Tibial artery (tissue), 4 donors: ENCODE measurements at places on chromosomes 5 and 9.

DNA sequence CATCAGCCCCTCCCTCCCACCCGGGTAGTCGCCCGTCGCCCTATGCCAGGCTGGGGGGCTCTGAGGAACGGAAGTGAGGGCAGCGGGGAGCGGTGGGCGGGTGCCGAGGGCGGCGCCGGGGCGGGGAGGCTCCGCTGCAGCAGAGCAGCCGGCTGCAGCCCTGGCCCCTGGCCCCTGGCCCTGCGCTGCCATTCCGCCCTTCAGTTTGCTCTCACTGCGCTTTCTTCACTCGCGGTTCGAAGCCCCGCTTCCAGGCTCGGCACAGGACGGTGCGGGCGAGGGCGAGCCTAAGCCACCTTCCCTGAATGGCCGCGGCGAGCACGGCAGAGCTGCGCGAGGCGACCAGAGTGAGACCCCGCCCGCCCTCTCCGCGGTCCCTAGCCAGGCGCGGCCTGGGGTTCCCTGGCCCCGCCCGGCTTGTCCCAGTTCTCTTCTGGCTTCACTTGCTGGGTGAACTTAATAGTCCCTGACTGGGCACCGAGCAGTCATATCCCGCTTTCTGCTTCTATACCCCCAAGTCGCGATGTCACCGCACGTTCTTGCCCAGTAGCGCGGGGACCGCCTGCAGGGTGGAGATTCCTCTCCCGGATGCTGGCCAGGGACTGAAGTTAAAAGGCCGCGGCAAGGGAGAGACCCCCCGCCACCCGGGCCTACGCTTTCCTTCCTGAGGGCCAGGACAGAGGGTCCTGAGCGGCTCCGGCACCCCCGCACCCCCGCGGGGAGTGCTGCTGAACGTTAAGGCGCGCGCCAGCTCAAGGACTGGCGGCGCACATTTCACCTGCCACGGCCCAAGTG, 623 bp upstream of the TRIM36 start:
- no peak for DNase-seq

- no peak for DNase-seq
Measured at GRCh38 chr5:6745706-6746222, 32.5 kb downstream of the TENT4A start.

- DNase-seq: peak; percentile 58
Measured at GRCh38 chr9:133331221-133331620, 4.8 kb downstream of the SURF6 start.

DNA sequence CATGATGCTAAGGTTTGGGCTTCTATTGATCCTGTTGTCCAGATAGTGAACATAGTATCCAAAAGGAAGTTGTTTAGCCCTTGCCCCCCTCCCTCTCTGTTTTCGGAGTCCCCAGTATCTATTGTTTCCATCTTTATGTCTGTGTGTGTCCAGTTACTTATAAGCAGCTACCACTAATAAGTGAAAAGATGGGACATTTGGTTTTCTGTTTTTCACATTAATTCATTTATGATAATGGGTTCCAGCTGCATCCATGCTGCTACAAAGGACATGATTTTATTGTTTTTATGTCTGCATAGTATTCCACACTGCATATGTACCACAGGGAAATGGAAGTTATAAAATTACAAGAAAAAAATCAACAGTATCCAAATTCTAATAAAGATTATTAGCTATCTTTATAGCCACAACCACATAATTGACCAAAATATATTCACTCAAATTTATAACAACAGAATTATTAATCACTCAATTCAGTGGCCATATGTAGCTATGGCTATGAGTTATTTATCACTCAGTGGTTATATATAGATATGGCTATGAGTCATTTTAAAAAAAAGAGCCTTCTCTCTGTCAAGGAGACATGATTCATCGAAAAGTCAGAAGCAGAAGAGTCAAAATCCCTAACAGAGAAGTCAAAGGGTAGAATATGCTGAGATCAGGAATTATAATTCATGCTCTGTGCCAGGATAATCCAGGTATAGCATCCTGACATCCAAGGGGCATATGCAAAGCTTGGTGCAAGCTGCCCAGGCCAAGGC, 367.5 kb downstream of the DEPDC1B start:
- no peak for DNase-seq

GRCh38 chr9:78932849-78933627, 636.1 kb downstream of the PSAT1 start:
- DNase-seq: no peak

GRCh38 chr9:135075234-135076142, 12.0 kb upstream of the OLFM1 start:
- peak; percentile 59 for DNase-seq

GRCh38 chr5:93580927-93581445, at the start of gene NR2F1-AS1:
Gene NR2F1-AS1 (minus strand): TSS chr5:93581219.
- DNase-seq: no peak
